BJ (cell line): ENCODE measurements at places on chromosomes 6 and 20. TPM values are rescaled to one million over a fixed set of nuclear protein-coding genes. Genes with fewer than 3 reads are reported as not detected.

The JPH2 gene
- polyA plus RNA-seq, result 9.5 and 14.7 TPM in 2 replicates

The TRAPPC3L gene
- 0.04 and 0.17 TPM in 2 replicates for polyA plus RNA-seq

The GRM4 gene
- polyA plus RNA-seq, result 0.02 and 0.06 TPM in 2 replicates

- no peak for DNase-seq
These were observed 73.8 kb downstream of the TOX2 start for GRCh38 chr20:43988451-43988850.

- no peak for DNase-seq
These were observed 929 bp downstream of the CDH22 start for GRCh38 chr20:46307139-46307998.

GRCh38 chr6:43223175-43223574, 6.1 kb downstream of the DNPH1 start:
- DNase-seq, result no peak

DNA sequence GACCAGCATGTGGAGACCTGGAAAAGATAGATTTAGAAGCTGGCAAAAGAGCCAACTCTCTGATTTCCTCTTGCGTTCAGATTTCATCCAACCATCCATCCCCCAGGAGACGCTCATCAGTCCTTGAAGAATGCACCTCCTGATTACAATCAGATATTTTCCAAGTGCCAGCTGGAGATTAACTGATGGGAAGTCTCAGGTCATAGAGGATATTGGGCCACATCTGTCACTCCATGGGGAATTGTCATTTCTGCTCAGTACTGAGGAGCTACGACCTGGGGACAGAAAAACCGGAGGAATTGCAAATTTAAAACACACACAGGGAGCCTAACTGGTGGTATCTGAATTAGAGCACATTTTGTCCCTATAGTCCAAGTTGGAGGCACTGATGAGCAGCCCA, 496.2 kb upstream of the SULF2 start:
- DNase-seq, result no peak

DNA sequence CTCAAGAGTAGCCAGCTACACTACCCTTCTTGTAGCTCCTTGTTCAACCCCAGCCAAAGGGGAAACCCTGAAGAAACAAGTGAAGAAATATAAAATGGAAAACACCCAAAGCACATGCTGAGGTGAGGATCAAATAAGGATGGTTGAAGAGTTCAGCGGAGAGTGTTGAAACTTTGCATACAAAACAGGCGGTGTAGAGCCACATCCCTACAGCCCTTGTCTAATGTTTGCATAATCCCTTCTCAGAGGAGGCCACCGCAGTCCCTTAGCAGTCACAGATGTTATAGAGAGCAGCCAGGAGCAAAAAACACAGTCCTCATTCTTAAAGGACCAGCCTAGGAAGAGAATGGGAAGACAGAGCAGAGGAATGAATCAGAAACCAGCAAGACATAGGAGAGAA, 350.7 kb upstream of the SASH1 start:
- no peak for DNase-seq

DNA sequence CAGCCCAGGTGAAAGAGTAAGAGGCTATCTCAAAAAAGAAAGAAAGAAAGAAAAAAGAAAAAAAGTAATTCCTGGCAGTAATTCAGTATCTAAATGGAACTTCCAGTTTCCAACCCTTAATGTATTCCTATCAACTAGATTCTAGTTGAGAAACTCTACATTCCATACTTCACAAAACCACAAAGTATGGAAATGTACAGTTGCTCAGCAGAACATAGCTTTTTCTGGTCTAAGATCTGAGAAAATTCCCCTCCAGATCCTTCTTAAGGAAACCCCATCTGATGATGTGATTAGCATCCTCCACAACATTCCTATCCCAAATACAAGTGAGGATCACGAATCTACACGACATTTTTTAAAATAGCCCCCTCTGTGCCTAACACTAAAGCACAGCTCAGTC, 3.6 kb downstream of the ARMH2 start:
- no peak for DNase-seq

- DNase-seq, result no peak
These were observed 56.5 kb downstream of the ARMC2 start for GRCh38 chr6:108904741-108905140.

- no peak for DNase-seq
These were observed 14.2 kb downstream of the ERGIC3 start for GRCh38 chr20:35555951-35556645.

- no peak for DNase-seq
These were observed 721 bp downstream of the KDM1B start for GRCh38 chr6:18155864-18156421.

GRCh38 chr20:31562241-31562640, 42.8 kb upstream of the ID1 start:
- DNase-seq, result no peak

DNA sequence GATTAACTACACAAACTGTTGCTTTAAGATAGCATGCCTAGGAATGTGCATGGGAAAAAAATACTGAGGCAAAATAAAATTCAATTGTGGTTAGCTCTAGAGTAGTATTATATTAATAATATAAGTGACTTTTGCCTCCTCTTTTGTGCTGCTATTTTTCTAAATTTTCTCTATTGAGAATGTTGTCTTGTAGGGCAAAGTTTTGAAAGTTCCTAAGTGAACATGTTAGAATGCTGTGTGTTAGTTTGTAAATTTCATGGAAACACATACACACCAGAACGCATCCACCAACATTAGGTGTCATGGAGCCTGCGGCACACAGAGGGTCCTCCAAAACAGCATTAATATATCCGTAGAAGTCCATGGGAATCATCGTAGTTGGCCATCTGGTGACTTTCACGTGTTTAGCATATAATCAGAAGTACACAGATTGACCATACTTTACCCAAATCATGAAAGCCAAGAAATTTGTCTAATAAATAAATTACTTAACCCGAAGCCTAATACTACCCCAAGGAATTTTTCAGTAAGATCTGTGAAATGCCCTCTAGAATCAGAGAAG, 25.6 kb downstream of the ARHGAP18 start:
- no peak for DNase-seq

GRCh38 chr6:35642471-35643161, 46.1 kb downstream of the FKBP5 start:
- no peak for DNase-seq

DNA sequence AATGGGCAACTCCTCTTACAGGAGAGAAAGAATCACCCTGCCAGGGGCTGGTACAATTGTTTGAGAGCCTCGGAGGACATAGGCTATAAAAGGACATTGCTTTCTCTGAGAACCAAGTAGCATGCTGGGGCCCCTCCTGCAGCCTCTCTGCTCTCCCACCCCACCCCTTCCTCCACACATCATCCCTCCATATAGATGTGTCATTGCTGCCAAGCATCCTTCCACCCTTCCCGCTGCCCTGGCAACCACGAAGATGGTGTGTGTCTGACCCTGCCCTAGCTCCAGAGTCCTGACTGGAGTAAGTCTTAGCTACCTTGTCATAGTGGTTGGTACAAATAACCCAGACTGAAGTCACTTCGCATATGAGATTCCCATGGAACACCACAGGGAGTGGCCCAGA, 129.7 kb downstream of the SNX5 start:
- DNase-seq, result no peak

DNA sequence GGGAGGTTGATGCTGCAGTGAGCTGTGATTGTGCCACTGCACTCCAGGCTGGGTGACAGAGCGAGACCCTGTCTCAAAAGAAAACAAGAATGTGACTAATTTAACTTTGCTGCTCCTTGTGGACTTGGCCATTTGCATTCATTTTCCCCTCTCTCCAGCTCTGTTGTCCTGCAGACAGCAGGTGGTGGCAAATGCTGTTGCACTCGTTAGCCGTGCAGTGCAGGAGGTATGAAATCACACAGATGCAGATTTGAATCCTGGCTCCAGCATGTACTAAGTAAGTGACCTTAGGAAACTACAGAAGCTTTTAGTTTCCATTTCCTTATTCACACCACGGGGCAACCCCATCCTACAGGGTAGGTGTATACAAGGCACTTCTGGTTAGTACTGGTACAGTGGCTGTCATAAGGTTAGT, 9.6 kb upstream of the BEND3 start:
- no peak for DNase-seq

DNA sequence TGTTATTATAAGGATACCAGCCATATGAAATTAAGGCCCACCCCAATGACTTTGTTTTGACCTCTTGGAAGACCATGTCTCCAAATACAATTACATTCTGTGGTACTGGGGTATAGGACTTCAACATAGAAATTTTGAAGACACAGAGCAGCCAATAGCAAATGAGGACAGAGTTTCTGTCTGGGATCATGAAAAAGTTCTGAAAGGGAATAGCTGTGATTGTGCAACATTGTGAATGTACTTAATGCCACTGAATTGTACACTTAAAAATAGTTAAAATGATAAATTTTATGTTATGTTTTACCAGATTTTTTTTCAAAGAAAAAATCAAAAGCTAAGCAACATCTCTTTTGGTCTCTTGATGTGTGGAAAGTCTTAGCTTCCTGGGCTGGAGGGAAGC, 27.0 kb upstream of the AGPAT4 start:
- DNase-seq, result no peak

DNA sequence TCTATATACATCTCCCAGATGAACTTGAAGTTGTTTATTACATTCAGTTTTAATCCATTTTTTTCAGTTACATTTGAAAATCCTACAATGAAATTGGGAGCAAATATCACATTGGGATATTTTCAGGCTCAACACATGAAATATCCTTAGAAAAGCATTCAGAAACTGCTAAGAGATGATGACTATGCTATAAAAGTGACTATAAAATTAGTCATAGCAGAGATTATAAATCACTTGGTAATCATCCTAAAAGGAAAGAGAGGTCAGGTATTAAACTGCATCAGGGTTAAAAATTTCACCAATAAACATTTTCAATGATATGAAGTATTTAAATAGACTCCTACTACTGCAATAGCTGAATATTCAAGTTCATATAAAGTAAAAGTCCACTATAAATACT, 987.7 kb downstream of the GRIK2 start:
- DNase-seq, result no peak

GRCh38 chr6:67496191-67496590, 1138.9 kb upstream of the ADGRB3 start:
- no peak for DNase-seq

DNA sequence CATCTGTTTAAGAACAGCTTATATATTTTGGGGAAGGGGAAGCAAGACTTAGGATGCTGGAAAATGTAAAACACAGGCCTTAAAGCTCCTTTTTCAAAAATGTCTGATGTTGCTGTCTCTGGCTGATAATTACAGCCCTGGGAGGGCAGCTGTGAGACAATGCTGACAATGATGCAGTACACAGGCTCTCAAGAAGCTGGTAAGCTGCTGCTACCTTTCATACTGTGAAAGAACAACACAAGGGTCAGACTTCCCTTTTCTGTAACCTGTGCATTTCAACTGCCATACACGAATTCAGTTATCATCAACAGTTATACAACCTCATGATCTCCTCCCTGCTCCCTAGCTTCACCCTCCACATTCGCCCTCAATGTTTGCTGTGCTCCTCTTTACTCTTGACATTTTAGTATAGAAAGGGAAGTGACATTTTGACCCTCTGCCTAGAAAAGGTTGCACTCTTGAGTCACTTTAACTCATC, 25.2 kb downstream of the MAP7 start:
- DNase-seq, result no peak

- DNase-seq, result no peak
These were observed 15.6 kb downstream of the SNX5 start for GRCh38 chr20:17952692-17953684.

DNA sequence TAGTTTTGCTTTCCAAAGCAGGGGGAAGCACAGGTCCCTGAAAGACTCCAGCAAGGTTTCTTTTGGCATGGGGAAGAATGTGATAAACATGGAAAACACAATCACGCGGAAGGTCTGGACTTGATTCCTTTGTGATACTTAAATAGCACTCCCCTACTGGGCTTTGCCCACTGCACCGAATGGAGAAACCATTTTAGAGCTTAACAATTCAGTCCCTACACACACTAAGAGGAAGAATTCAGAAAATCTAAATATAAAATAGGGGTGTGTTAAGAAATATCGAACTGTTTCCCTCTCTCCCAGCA, 71.4 kb upstream of the NHSL1 start:
- DNase-seq, result no peak

DNA sequence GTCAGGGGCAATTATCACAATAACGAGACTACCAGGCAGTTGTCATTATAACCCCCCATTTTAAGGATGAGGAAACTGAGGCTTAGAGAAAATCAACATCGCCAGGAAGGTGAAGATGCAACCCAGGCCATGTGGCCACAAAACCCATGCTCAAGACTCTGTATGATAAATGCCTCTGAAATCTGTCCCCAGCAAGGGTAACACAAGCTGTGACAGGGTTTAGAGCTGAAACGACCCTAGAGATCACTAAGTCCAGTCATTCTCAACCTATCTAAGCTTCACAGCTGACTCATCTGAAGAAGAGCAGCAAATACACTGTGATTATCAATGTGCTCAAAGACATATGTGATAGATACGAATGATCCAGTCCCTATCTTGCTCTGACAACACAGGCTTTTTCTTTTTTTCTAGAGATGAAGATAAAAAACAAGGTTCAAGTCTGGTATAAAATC, 47.0 kb downstream of the ARHGAP18 start:
- no peak for DNase-seq

DNA sequence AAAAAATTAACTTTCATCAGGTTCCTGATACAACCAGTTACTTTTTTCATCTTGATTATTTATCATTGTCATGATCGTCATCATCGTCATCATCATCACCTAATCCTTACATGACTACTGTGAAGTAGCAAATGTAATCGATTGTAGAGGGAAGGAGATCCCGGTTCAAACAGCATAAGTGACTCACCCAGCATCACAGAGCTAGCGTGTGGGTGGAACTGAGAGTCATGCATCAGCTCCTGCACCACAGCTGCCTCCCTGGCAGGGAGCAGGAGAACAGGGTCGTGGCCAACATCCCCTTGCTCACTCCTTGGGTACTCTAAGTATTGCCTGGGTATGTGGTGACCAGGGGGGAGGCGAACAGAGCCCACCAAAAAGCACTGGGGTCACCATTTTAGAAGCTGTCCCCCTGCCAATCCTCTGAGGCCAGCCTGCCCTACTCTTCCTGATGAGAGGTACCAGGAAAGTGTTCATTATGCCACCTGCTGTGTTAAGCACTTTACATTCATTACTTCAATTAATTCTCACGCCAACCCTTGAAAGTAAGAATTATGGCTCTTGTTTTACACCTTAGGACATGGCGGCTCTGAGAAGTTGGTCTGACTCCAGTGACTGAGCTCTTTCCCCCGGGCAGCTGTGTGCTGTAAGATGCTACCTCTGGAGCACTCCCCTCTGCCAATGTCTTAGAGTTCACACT, 425.2 kb downstream of the CD83 start:
- DNase-seq, result no peak
